ENCODE measurements at places on chromosomes 11 and 22.

DNA sequence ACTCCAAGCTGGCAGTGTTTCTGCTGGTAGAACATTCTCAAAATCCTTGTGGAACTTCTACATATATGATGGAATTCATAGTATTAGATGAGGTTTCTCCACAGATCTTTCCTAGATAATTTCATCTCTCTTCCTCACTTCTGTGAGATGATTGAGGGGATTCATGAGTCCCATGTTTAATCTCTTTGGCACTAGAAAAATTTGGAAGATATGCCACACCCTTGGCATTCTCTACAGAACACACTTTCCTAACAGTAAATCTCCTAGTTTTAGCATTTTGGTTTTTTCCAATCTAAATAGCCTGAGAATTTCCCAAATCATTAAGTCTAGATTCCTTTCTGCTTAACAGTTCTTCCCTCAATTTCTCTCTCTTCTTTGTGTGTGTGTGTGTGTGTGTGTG, 35.3 kb downstream of the MED15 start:
- DNase-seq: no peak

DNA sequence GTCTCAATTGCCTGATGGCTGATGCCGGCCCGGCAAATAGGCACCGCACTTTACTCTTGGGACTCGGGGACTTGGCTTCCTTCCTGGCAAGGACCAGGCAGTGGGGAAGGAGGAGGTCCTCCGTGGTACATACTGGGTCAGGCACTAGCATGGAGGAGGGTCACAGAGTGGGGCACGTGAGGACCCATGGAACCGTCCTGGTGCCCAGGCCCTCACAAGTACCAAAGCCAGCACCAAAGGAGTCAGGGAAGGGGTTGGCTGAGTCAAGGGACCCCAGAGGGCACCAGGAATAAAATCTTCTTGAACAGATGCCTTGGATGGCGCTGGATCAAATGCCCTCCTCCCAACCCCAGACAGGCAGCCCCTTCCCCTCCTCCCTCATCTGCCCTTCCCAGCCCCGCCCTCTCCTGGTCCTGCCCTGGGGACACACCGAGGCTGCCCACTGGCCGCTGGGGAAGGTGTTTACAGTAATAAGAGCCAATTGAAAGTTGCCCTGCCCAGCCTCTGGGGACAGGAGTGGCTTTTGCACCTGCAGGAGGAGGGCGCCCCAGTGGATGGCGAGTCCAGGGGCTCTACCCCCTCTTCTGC, 5.6 kb upstream of the CARNS1 start:
- peak; percentile 40 for DNase-seq

DNA sequence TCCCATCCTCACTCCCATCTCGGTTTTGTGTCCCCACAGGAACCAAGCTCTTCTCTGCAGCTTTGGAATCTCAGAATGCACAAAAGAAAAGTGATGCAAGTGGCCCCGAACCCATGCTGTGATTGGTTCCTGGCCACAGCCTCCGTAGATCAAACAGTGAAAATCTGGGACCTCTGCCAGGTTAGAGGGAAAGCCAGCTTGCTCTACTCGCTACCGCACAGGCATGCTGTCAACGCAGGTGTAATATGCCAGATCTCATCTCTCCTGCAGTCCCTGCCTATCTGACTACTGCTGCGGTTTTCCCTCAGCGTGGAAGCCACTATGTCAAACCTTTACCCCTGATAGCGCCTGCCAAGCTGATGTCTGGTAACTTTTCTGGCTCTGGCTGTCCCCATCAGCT, 200.5 kb upstream of the LRRC4C start:
- no peak for DNase-seq

- DNase-seq: no peak
Observed at GRCh38 chr11:43503417-43503816, 144.7 kb downstream of the TTC17 start.

DNA sequence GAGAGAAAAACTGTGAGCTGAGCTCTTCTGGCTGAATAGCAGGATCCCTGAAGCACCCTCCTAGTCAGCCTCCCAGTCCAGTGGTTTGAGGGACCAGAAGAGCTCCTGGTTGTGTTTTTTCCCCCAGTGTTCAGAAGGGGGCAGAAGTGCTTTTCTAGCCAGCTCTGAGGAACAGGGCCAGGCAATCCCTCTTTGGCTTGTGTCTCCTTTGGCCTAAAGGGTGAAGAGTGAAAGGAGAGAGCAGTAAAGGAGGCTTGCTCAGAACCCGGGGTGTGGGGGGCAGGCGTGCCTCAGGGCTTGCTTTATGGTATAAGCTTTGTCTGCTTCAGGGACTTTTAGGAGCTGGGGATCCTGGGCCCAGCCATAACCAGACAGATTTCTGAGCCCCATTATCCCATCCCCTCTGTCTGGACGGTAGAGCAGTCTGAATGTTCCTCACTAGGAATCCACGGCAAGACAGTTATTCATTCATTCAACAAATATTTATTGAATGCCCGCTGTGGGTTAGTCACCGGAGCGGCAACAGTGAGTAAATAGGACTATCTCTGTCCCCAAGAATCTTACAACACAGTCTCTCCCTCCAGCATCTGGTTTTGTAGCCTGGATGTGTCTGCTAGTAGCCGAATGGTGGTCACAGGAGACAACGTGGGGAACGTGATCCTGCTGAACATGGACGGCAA, 14.5 kb downstream of the ACP2 start:
- DNase-seq: no peak

DNA sequence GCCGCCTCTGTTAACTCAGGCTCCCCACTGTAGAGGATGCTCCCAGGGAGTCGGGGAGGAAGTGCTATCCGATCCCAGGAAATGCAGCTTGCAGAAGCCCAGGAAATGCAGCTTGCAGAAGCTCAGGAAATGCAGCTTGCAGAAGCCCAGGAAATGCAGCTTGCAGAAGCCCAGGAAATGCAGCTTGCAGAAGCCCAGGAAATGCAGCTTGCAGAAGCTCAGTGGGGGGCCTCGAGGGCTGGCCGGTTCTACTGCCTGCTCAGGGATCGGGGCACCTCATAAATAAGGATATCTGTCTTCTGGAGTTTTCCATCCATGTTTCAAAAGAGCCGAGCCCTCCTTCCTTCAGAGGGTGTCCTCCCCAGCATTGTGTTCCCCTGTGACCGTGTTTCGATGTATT, 25.1 kb upstream of the SMIM38 start:
- no peak for DNase-seq

DNA sequence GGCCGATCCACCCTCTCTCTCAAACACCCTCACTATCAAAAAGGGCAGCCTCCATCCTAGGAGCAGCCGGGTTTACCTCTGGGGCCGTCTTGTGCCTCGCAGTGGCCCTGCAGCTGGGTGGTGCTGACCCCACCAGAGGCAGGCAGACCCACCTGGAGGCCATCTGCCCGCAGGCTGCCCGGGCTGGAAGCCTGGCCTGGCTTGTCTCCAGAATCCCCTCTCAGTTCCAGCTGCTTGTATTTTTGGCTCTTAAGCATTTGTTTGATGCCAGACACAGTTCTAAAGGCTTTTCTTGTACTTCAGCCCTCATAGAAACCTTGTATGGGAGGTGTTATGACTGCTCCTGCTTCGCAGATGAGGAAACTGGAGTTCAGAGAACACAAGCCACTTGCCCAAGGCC, 4.2 kb upstream of the NFAM1 start:
- DNase-seq: no peak

GRCh38 chr11:116439361-116439677, 333.5 kb downstream of the BUD13 start:
- no peak for DNase-seq

DNA sequence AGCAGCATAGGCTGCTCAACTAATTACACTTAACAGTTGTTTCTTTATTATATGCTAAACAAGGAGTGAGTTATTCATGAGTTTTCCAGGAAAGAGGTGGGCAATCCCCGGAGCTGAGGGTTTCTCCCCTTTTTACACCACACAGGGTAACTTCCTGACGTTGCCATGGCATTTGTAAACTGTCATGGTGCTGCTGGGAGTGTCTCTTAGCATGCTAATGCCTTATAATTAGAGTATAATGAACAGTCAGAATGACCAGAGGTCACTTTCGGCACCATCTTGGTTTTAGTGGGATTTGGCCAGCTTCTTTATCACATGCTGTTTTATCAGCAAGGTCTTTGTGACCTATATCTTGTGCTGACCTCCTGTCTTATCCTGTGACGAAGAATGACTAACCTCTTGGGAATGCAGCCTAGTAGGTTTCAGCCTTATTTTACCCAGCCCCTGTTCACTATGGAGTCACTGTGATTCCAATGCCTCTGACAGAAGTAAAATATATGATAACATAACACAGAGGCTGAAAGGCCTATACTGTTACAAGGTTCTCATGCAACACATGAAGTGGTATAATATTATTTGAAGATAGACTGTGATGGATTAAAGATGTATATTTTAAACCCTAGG, 41.3 kb upstream of the RDX start:
- DNase-seq: no peak

GRCh38 chr11:16895306-16895705, 118.9 kb downstream of the PLEKHA7 start:
- peak; percentile 50 for DNase-seq

GRCh38 chr11:11940551-11940950, 67.9 kb downstream of the DKK3 start:
- DNase-seq: no peak

DNA sequence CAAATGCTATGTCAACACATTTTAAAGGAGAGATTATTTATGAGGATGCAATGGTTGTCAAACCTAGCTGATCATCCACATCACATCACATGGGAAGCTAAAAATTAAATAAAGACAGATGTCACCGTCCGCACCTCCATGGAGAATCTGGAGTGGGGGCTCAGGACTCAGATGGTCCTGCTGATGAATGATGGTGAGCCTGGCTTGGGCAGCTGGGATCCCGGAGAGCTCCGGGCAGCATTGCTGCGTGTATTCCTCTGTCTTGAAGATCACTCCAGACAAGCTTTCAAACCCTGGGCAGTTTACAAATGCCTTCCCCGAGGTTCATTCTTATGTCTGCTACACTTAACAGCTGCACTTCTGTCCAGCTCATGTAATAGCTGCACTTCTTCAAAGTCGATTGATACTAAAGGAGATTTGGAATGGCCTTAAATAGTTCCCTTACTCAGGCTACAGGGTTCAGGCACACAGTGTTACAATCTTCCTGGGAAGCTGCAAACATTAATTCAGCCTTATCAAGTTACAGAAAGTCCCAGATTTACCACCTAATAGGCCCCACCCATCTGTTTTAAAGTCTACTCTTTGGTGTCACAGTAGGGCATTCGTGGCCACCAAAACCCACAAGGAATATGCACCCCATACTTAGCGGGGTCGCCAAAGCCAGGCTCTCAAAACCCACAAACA, 34.7 kb upstream of the CSNK2A3 start:
- DNase-seq: no peak

DNA sequence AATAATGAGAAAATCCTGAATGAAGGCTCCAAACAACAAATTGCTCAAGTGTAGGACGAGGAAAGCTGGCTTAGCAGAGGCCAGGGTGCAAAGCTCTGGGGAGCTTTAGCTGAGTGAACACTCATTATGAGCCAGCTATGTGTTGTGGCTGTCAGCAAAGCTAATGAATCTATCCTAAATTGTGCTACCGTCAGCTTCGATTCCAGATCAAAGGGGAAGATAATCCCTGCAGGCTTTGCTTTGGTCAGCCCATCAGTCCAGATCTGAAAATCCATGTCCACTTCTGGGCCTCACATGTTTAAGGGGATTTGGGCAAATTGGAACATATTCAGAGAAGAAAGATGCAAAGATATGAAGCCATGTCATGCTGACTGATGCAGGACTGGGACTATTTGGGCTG, 180.9 kb upstream of the ZBED5 start:
- DNase-seq: no peak

- no peak for DNase-seq
Observed at GRCh38 chr11:3121931-3122774, 43.0 kb downstream of the OSBPL5 start.

DNA sequence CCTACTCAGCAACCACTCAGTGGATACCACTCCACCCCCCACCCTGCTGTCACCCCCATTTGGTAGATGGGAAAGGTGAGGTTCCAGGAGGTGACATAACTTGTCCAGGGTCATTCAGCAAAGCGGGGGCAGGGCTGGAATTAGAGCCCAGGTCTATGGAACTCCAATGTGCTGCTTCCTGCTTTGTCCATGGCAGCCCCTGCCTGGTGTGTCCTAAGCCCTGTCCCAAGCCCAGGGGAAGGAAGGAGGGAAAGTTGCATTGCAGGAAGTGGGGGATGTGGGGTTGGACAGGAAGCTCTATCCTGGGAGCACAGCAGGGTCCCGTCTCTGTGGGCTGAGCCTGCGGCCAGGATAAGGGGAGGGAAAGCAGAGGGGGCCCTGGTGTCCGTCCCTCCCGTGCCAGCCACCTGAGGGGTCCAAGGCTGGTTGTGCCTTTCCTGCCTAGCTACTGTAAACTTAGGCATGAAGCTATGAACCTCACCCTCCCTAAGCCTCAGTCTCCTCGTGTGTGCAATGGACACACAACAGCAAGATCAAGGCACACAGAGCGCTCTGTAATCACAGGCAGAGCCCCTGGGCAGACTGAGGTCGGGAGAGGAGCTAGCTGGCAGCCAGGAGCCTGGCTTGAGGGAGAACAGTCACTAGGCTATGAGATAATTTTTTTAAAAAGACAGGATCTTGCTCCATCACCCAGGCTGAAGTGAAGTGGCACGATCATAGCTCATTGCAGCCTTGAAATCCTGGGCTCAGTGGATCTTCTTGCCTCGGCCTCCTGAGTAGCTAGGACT, 12.9 kb downstream of the GAL3ST1 start:
- DNase-seq: no peak

- DNase-seq: no peak
Observed at GRCh38 chr11:83711106-83711527, 424.9 kb upstream of the CCDC90B start.

GRCh38 chr11:123365955-123366354, 64.1 kb upstream of the GRAMD1B start:
- no peak for DNase-seq

- no peak for DNase-seq
Observed at GRCh38 chr11:94837317-94837716, 69.2 kb downstream of the AMOTL1 start.

DNA sequence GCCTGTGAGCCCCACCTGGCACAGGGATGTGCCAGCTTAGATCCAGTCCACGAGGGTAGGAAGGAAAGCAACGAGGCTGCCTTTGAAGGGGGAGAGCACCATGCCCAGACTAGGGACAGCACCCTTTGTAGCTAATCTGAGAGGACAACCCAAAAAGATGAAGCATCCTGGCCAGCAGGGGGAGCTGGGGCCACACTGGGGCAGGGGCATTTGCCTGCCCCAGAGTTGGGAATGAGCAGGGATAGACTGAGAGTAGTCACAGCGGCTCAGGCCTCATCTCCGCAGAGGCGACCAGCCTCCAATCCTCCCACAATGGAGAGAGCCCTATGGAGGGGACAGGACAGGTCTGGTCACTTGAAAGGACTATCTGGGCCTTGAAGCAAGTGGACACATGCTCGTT, 16.4 kb downstream of the LMO1 start:
- no peak for DNase-seq

All from NCI-H187 (cell line).